Progenitor cell of endocrine pancreas (in vitro differentiated cells): ENCODE measurements at places on chromosomes 4 and X.
A peak's percentile ranks its signal among the peaks of the same experiment; 100 is the strongest.

- no peak for DNase-seq
Observed at GRCh38 chrX:17591741-17592110, 145.6 kb upstream of the SCML1 start.

- no peak for DNase-seq
Observed at GRCh38 chr4:174265916-174266315, 17.6 kb downstream of the FBXO8 start.

DNA sequence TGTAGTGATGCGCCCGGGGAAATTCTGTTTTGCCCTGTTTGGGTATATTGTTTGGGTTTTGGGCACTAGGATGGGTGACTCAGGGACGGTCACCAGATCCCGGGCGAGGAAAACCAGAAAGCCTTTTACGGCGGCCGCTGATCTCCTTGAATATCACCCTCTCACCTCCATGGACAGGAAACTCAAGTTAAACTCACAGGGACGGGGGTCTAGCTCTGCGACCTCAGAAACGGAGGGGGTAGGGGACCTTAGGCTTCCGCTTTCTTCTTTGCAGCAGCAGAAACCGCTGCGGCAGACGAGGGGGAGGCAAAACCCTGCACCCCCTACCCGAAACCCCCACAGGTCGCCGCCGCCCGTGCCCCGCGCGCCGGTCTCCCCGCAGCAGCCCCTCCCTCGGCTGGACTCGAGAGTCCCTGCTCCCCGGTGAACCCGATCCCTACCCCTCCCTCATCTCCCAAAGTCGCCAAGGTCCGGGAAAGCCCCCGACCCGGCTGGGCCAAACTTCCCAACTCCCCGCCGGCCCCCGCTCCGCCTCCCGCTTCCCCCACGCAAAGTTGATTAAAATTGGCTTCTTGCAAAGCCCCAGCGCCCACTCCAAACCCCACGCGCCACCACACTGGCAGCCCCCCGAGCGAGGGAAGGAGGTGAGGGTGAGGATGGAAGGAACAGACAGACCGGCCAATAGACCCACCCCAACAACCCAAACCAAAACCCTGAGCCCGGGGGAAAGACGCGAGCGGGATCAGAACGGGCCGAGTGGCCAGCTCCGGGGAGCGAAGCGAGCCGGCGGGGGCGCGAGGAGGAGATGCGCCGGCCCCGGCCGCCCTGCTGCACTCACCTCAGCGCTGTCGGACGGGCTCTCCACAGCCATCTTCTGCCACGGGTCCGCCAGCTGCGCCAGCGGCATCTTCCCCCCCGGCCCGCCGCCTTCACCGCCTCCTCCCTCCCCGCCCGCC lies 705 bp downstream of the RPS6KA3 start:
- peak; percentile 11 for DNase-seq

DNA sequence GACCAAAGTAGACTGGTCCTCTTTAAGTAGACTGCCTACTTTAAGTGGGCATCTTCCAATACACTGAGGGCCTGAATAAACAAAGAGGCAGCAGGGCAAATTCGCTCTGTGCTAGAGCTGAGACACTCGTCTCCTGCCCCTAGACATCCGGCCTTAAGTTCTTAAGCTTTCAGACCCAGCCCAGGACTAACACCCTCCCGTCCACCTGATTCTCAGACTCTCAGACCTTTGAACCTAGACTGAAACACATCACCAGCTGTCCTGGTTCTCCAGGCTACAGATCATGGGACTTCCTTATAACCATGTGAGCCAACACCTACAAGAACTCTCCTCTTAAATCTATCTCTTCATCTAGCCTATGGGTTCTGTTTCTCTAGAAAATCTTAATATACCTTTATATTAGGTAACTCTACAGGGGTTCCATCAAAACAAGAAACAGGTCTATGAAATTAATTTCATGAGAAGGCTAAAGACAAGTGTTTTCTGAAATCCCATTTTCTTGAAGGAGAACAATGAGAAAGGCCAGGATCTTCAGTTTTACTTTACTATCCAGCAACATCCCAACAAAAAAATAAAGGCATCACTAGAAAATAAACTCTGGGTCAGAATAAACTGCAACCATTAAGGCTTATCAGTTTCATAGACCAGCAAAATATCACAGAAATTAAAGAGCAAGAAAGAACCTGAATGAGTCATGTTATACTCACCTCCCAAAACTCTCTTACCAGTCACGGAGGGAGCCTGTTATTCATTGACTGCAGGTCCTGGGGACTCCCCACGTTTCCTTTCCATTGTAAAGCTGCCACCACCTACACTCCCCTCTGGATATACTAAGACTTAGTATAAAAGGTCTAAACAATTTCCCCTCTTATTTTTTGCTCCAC lies 14.8 kb downstream of the ADGRA3 start:
- no peak for DNase-seq

DNA sequence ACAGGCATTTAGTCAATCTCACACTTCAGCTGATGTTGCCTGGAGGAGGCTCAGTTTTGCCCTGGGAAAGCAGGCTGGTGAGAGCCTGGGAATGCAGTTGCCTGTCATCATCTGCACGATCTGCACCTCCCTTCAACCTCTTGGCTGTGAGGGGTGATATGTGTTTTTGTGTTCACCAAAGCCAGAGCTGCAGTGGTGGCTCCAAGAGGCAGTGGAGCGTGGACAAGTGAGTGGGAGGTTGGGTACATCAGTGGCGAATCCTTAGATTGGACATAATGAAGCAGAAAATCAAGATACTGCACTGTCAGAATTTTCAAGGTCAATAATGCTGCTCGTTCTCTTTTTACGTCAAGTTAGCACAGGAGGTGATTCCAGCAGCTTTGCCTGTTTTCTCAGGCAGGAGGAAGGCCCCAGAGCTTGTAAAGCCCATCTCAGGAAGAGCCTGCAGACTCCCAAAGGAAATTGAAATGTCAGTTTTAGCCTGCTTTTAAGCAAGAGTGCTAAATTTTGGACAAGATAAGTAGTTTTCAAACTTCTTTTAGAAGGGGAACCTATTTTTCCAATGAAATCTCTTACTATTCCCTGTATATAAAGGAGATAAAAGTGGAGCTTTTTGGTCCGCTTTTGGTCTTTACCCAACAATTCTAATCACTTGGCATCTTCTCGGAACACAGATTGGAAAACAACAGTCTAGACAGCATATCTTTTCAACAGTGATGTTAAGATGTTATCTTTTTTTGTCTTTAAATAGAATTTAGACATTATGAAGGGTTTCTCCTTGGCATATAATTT lies 92.8 kb downstream of the FRAS1 start:
- DNase-seq, result no peak

GRCh38 chr4:31020363-31020762 lies 300.2 kb downstream of the PCDH7 start:
- no peak for DNase-seq

GRCh38 chr4:13920901-13921300 lies 293.4 kb upstream of the BOD1L1 start:
- no peak for DNase-seq

GRCh38 chr4:176380352-176381157 lies 60.8 kb downstream of the SPCS3 start:
- no peak for DNase-seq

GRCh38 chr4:97762115-97762512 lies 381.2 kb downstream of the STPG2 start:
- DNase-seq, result no peak

GRCh38 chr4:88857588-88857987 lies 160.0 kb upstream of the NAP1L5 start:
- no peak for DNase-seq

DNA sequence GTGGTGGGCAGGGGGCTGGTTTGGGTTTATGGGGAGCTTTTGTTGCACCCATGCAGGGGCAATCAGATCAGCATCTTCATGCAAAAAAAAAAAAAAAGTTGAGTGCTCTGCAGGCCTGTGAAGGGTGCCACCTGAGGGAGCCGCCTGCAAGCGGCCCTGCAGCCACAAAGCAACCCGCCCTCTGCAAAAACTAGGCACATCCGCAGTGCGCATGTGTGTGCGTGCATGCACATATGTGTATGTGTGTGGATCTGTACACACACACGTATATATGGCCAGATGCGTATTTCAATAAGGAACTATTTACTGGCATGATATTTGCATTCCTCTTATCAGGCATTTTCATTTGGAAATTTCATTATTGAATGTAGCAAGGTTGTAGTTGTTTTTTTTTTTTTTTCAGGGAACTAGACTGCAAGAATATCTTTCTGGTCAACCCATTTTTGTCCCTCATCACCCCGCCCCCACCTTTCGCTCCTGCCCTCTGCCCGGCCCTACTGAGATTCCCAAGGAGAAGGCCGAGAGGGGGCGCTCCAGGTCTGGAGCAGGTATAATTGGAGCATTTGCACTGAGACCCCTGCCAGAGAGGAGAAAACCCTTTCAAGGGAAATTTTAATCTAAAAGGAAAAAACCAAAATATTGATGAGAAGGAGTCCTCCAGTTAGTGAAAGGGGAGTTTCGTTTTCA lies 18.1 kb downstream of the CCNQ start:
- no peak for DNase-seq

DNA sequence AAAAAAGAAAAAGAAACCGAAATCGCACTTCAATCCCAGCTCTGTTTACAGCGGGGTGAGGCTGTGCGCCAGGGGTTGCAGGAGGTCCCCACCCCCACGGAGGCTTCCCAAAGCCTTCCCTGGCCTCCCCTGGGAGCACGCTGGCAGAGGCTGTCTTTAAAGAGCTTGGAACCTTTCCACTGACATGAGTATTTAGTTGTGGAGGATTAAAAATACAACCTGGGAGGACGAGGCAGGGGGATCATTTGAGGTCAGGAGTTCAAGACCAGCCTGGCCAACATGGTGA lies 69.1 kb downstream of the PPP2R2C start:
- DNase-seq, result no peak

DNA sequence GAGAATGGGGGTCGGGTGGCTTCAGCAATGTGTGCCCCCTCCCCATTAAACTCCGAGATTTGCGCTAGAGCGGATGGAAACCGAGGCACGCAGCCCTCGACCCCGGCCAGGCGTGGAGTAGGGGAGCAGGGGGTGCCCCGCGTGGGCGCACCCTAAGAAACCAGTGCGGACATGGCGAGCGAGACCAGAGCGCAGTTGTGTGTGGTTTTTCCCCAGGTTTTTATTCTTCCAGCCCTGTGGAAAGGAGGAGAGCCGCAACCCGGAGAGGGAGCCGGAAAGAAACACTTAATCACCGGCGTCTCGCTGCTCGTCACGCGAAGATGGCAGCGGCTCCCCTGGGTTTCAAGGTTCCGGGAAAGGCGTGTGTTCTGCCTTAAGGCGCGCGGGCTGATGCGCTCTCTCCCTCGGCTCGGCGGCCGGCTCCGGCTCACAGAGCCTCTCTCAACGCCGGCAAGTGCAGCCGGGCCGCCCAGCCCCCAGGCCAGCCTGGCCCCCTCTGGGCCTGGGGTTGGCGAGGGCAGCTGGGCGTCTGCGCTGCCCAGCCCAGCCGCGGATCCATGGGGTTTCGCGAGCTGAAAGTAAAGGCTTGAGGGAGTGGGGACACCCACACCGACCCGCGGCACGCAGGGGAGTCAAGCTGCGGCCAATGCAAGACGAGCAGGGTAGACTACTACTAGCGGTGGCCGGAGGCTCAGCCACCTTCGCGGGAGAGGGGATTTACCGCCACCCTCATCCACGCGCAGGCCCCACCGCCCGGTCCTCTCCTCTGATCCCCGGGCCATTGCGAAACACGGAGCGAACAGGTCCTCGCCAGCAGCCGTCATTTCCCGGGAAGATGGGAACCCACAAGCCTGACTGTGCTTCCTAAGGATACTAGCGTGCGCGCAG lies 74.0 kb upstream of the BCOR start:
- no peak for DNase-seq

- no peak for DNase-seq
Observed at GRCh38 chr4:145545538-145546174, 64.0 kb downstream of the SMAD1 start.

- no peak for DNase-seq
Observed at GRCh38 chr4:174464949-174465348, 57.3 kb downstream of the HPGD start.

GRCh38 chrX:39491548-39492297 lies 606.0 kb downstream of the BCOR start:
- DNase-seq, result no peak

GRCh38 chr4:37675587-37676290 lies 10.4 kb downstream of the RELL1 start:
- DNase-seq, result no peak

DNA sequence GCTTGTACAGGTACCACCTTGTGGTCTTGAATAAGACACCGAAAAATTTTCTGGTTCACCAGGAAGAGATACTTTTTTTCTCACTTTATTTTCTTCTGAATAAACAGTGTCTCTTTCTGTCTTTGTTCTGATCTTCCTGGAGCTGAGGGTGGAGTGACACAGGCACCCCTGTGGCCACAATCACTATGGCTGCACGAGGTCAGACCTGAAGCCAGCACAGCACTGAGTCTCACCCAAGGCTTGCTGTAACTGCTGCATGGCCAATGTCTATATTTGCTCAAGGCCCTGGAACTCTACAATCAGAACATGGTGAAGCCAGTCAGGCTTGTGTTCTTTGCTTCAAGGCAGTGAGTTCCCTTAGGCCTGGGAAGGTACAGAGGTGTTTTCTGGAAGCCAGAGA lies 87.2 kb downstream of the GPR174 start:
- no peak for DNase-seq

DNA sequence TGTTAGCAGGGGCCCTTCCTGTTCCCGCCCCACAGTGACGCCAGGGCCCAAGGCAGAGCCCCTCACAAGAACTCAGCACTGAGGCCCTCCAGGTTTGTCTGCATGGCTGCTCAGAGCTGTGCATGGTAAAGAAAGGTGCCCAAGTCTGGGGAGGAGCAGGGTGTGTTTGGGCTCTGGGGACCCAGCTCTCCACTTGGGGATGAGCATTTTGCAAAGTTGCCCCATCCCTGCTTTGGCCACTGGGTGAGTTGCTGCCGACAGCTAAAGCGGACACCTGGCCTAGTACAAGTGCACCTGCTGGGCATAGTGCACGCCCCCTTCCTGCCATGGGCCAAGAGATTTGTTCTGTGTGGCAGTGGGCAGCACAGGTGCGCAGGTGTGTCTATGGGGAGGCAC lies 2.0 kb upstream of the MXD4 start:
- DNase-seq, result no peak

DNA sequence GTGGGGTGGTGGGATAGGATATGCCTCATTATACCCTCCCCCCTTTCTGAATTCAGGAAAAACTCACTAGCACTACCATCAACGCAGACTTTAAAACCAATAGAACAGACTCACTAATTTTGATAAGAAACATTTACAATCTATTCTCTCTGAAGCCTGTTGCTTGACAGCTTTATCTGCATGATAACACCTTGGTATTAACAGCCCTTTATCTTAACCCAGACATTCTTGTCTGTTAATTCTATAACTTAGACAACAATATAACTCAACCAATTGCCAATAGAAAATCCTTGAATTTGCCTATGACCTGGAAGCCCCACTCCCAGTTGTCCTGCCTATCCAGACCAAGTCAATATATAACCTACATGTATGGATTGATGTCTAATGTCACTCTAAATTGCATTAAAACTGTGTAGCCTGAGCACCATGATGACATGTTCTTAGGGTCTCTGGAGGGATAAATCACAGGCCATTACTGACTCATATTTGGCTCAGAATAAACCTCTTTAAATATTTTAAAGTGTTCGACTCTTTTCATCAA lies 1.5 kb upstream of the UGT2A3 start:
- DNase-seq, result no peak

- no peak for DNase-seq
Observed at GRCh38 chr4:33467291-33467690, 2747.1 kb downstream of the PCDH7 start.
